ENCODE measurements at places on chromosomes 3 and 15.

DNA sequence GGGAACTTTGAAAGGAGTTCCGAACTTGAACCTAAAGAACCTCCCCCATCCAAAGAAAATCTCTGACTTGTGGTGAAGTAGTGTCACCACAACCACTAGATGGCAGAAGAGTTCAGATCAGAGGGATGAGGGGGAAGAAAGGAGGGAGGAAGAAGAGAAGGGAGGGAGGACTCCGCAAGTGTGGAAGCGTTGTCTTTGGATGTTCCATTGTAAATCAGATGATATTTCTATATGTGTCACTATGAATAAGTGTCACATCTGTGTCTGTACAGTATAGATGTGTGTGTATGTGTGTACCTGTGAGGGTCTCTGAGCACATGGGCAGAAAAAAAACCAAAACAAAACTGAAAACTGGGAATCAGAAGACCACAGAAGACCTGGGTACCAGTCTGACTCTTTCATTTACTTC, 16.9 kb downstream of the SLC24A1 start:
- peak; percentile 73 for DNase-seq

GRCh38 chr15:58793862-58794261, 22.8 kb downstream of the MINDY2 start:
- no peak for DNase-seq

DNA sequence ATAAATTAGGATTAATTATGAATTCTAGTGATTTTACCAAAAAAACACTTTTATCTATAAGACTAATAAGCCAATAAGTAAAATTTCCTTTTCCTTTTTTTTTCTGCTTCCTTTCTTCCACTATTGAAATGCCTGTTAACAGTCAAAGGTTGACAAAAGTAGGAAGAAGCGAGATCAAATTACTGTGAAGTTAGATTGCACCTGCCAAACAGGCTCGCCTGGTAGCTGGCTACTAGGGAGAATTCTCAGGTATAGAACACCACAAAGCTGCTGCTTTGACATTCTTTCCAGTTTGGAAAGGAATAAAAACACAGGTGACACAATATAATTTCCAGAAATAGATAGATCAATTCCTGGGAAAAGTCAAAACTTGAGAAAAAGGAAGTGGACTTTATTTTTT, 749.0 kb downstream of the NSUN3 start:
- no peak for DNase-seq

- peak; percentile 65 for DNase-seq
Observed at GRCh38 chr3:149277331-149277813, 55.7 kb upstream of the CP start.

- DNase-seq, result no peak
Observed at GRCh38 chr15:29018120-29018805, 132.5 kb downstream of the APBA2 start.

GRCh38 chr3:16439848-16440708, 73.4 kb downstream of the RFTN1 start:
- no peak for DNase-seq
